ENCODE measurements at places on chromosomes 6 and 20.

DNA sequence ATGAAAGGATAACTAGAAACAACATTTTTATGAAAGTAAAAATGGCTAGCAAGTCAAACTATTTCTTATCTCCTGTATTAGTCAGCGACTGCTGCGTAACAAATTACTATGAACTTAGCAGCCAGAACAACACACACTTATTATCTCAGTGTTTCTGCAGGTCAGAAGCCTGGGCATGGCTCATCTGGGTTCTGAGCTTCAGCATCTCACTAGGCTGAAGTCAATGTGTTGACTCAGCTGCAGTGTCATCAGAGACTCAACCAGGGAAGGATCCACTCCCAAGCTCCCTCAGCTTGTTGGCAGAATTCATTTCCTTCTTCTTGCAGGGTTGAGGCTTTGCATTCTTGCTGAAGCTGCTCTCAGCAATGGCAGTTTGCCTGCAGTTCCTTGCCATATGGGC lies 33.2 kb upstream of the IGF2R start:
- no peak for DNase-seq
- no peak overlapping the region for H3K4me3 ChIP-seq
- H3K36me3 ChIP-seq, result peaks cover 2% of the 10 kb centered on the region
- peaks cover 9% of the 10 kb centered on the region for H3K4me1 ChIP-seq
- no peaks in the 10 kb centered on the region for H3K27me3 ChIP-seq

- no peak for DNase-seq
- no peaks in the 10 kb centered on the region for H3K27me3 ChIP-seq
- H3K36me3 ChIP-seq, result no peaks in the 10 kb centered on the region
Observed at GRCh38 chr6:79239536-79240168, 5.2 kb upstream of the HMGN3 start.

DNA sequence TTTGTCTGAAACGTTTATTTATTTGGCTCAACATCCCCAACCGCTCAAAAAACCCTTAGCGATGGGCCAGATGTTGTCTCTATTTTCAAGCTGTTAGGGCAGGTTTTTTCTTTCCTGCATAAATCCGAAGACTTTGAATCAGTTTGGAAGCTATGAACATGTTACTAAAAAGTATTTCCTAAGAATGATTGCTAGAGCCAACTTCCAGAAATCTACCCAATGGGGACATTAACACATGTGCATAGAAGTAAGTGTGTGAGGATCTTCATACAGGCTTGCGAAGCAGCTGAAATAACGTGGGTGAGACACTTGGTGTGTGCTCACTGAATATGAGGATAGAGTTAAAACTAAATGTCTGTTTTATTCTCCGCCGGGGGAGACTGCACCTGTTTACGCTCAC lies 106.8 kb downstream of the BCAS1 start:
- H3K36me3 ChIP-seq, result no peaks in the 10 kb centered on the region
- peaks cover 69% of the 10 kb centered on the region for H3K27me3 ChIP-seq
- no peak overlapping the region for H3K27ac ChIP-seq
- H3K4me3 ChIP-seq, result no peak overlapping the region
- H3K4me1 ChIP-seq, result no peaks in the 10 kb centered on the region

- no peak overlapping the region for H3K27ac ChIP-seq
- no peak for DNase-seq
- no peak overlapping the region for H3K4me3 ChIP-seq
Observed at GRCh38 chr20:60152792-60153191, 194.6 kb downstream of the CDH26 start.

DNA sequence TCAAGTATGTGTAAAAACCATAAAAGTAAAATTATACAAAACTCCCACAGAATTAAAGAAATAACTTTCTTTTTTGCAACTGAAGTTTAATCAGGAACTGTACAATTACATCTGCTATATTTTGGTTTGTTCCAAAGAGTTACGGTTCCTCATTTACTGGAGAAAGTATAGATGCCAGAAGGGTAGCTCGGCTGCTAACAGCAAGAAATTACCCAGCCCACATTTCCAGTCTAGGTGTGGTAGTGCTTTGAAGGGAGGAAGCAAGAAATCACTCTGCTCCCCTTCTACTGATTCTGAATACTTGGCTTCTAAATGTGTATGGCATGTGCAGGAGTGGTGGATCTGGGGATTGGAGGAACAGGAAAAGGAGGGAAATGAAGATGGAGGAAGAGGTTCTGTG lies 441.3 kb downstream of the CDC5L start:
- no peak overlapping the region for H3K4me3 ChIP-seq
- DNase-seq, result no peak
- H3K4me1 ChIP-seq, result peaks cover 33% of the 10 kb centered on the region
- peak overlapping the region; percentile 17 for H3K27ac ChIP-seq
- H3K36me3 ChIP-seq, result peaks cover 7% of the 10 kb centered on the region

DNA sequence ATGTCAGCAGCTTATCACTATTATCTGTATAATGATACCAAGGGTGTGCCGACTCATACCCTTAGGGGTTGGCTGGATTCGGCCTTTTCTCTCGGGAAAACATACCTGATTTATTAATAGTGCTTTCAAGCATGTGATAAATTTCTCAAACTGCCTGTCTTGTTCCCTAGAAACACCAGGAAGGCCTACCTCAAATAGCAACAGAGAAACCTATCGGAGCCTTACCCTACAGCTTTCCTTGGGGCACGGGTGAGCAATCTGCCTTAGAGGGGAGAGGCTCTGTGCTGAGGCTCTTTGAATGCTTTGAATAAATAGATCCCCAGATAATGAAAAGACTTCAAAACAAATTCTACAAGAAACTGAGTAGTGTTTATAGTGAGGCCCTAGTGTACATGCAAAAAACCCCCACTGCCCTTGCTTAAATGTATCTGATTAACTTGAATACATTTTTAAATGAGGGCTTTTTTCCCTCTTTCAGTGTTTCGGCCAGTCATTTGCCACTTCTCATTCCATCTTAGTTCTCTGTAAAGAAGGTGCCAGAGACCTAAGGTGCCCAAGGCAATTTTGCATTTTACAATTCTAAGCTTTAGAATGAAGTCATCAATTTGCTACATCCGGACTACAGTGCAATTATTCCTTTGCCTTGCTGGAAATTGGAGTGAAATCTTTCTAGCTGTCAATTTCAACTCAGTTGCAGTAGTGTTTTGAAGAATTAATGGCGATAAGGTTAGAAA lies 320.1 kb downstream of the ESR1 start:
- no peaks in the 10 kb centered on the region for H3K27me3 ChIP-seq
- H3K36me3 ChIP-seq, result peaks cover 81% of the 10 kb centered on the region
- no peak overlapping the region for H3K4me3 ChIP-seq
- no peaks in the 10 kb centered on the region for H3K4me1 ChIP-seq
- DNase-seq, result no peak
- no peak overlapping the region for H3K27ac ChIP-seq

DNA sequence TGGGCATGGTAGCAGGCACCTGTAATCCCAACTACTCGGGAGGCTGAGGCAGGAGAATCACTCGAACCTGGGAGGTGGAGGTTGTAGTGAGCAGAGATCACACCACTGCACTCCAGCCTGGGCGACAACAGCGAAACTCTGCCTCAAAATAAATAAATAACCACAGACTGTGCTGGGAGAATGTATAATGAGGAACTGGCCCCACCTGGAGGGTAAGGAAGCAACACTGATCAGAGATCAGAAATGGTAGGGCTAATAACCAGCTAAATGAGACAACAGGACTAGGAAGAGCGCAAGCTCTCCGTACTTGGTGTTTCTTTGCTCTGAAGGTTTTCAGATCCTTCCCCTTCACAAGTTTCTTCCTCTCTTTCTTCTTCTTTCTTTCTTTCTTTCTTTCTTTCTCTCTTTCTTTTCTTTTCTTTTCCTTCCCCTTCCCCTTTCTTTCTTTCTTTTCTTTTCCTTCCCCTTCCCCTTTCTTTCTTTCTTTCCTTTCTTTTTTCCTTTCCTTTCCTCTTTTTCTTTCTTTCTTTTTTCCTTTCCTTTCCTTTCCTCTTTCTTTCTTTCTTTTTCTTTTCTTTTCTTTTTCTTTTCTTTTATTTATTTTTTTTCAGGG lies 14.6 kb downstream of the CCM2L start:
- no peak overlapping the region for H3K27ac ChIP-seq
- H3K27me3 ChIP-seq, result peaks cover 74% of the 10 kb centered on the region
- no peaks in the 10 kb centered on the region for H3K36me3 ChIP-seq
- no peak for DNase-seq
- H3K4me1 ChIP-seq, result peaks cover 9% of the 10 kb centered on the region

DNA sequence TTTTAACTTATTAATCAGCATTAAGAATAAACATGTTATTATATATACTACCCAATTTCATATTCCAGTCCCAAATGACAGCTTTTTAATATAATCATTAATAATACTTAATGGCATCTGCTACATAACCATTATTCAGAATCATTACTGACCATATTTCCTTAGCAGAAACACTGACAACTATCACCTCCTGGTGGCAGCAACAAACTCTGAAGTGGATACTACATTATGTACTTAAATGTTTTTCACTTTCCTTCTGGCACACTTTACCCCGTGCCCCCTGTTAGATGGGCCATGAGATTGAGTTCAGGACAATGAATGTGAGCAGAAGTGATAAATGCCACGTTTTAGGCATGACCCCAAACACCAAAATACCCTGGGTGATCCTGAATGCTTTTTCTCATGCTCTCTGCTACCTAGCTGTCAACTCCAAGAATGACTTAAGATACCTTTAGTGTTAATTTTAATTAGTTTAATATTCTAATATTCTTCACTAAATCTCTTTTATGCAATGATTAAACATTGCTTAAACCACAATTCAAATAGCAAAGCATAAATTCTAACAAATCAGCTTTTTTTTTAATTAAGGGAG lies 77.1 kb downstream of the LMBRD1 start:
- H3K4me1 ChIP-seq, result peaks cover 26% of the 10 kb centered on the region
- peaks cover 25% of the 10 kb centered on the region for H3K36me3 ChIP-seq
- H3K27ac ChIP-seq, result no peak overlapping the region
- no peaks in the 10 kb centered on the region for H3K27me3 ChIP-seq
- no peak for DNase-seq

- H3K27ac ChIP-seq, result no peak overlapping the region
- peaks cover 31% of the 10 kb centered on the region for H3K27me3 ChIP-seq
- H3K4me3 ChIP-seq, result no peak overlapping the region
- no peaks in the 10 kb centered on the region for H3K4me1 ChIP-seq
Observed at GRCh38 chr6:170097505-170098427, 193.1 kb downstream of the DLL1 start.

GRCh38 chr20:35972462-35972861 lies 4.1 kb downstream of the CNBD2 start:
- H3K36me3 ChIP-seq, result no peaks in the 10 kb centered on the region
- no peaks in the 10 kb centered on the region for H3K27me3 ChIP-seq
- H3K4me1 ChIP-seq, result no peaks in the 10 kb centered on the region
- H3K27ac ChIP-seq, result no peak overlapping the region

GRCh38 chr20:17912916-17913315 lies 55.7 kb downstream of the SNX5 start:
- H3K27ac ChIP-seq, result no peak overlapping the region
- H3K4me3 ChIP-seq, result no peak overlapping the region
- DNase-seq, result no peak

DNA sequence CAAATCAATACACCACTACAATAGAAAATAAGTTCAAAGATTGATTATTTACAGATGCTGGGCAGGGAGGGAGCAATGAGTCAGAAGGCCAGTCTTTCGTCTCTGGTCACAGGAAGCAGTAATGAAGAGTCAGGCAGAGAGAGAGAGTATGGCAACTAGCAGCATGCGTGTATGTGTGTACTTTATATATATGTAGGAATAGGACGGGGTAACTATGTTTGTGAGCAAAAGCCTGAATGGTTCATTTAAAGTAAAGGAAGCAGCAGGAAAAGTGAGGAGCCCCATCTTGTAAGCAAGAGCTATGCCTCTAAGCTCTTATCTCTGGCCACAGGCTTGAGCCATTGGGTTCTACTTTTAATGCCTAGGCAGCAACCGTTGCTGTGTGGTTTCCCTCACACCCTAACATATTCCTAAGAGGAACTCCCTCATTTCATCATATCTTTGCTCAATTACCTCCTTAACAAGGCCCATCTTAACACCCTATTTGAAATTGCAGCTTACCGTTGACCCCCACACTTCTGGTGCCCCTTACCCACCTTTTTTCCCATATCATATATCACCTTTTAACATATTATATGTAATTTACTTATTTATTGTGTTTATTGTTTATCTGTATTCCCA lies 66.6 kb downstream of the AFG1L start:
- no peak overlapping the region for H3K4me3 ChIP-seq
- no peaks in the 10 kb centered on the region for H3K27me3 ChIP-seq
- H3K4me1 ChIP-seq, result no peaks in the 10 kb centered on the region
- no peak overlapping the region for H3K27ac ChIP-seq

DNA sequence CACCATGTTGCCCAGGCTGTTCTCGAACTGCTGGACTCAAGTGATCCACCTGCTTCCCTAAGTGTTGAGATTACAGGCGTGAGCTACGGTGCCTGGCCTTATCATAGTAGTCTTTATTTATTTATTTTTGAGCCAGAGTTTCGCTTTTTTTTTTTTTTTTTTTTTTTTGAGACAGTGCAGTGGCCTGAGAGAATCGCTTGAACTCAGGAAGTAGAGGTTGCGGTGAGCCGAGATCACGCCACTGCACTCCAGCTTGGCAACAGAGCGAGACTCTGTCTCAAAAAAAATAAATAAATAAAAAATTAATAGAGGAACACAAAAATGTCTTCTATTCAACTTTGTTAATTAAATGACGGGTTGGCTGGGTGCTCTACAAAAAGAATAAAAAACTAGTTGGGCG lies 12.9 kb downstream of the MAPRE1 start:
- peaks cover 80% of the 10 kb centered on the region for H3K36me3 ChIP-seq
- no peak overlapping the region for H3K27ac ChIP-seq
- no peak overlapping the region for H3K4me3 ChIP-seq
- H3K4me1 ChIP-seq, result peaks cover 45% of the 10 kb centered on the region
- no peaks in the 10 kb centered on the region for H3K27me3 ChIP-seq
- no peak for DNase-seq

- H3K36me3 ChIP-seq, result no peaks in the 10 kb centered on the region
- no peak for DNase-seq
- H3K27me3 ChIP-seq, result peaks cover 11% of the 10 kb centered on the region
- no peaks in the 10 kb centered on the region for H3K4me1 ChIP-seq
- H3K27ac ChIP-seq, result no peak overlapping the region
Observed at GRCh38 chr20:40197691-40198090, 491.3 kb downstream of the MAFB start.
